ENCODE measurements at places on chromosomes 2 and 18. TPM values are rescaled to one million over a fixed set of nuclear protein-coding genes. Genes with fewer than 3 reads are reported as not detected.
A peak's percentile ranks its signal among the peaks of the same experiment; 100 is the strongest.

- no peak for DNase-seq
These were observed 23.3 kb upstream of the MCM6 start for GRCh38 chr2:135899567-135899966.

DNA sequence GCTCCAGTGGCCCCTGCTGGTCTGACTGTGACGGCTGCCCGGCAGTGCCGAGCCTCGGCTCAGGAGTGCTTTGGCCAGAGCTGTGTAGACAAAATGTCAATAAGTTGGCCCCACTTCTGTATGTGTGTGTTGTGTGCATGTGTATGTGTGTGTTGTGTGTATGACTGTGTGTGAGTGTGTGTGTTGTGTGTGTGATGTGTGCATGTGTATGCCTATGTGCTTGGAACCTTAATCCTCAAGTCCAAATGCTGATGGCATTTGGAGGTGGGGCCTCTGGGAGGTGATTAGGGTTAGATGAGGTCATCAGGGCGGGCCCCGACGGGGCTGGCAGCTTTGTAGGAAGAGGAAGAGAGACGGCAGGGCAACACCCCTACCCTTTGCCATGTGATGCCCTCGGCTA is 269.0 kb downstream of the DCDC2C start:
- DNase-seq, result no peak

DNA sequence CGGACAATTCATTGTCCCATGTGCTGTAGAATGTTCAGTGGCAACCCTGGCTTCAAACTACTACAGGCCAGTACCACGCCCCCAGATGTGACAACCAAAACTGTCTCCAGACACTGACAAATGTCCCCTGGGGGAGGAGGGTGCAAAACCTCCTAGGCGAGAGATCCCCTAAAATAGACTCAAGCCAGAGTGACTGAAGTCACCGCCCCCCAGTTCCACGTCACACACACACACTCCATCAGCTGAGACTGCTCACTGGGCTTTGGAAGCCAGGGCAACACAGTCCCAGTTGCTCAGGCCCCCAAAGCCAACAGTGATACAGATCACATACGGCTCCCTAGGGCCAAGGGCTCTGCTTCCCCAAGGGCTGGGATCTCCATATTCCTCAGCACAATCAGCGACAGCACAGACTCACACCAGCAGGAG is 19.1 kb downstream of the HDAC4 start:
- no peak for DNase-seq

GRCh38 chr2:112591413-112591812 is 7.0 kb downstream of the CHCHD5 start:
- no peak for DNase-seq

GRCh38 chr18:49112031-49112430 is 161.3 kb upstream of the SMAD7 start:
- DNase-seq, result no peak

- no peak for DNase-seq
These were observed 42.5 kb upstream of the ACAA2 start for GRCh38 chr18:49855711-49856415.

DNA sequence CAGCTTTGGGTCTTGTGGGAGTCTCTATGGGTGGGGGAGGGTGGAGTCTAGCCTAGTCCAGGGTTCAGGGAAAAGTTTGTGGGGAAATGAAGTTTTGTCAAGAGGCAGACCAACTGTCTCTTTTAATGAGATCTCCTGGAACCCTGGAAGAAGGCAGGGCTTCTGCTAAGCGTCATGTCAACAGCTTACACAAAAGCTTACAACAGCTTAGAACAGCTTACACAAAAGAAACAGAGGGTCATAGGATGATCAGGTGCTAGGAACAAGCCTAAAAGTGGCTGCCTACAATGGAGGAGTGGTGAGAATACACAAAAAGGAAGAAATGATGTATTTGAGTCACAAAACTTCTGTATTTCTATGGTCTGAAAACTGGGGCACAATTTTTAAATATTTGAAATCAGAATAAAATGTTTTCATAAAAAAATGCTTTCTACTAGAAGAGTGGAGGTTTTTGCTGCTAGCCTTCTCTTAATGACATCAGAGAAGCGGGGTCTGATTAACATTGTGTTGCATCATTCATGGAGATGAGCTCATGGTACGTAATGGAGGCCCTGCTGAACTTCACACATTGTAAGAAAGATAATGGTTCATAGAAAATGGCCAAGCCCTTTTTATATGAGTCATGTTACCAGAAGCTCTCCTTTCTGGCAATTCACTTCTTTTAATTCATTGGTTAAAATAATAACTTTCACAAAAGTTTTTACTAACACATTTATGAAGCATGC is 351.0 kb downstream of the PIK3C3 start:
- no peak for DNase-seq

GRCh38 chr2:119704670-119705120 is 25.7 kb downstream of the TMEM177 start:
- DNase-seq, result no peak

GRCh38 chr2:239956818-239957261 is 68.3 kb downstream of the NDUFA10 start:
- peak; percentile 61 for DNase-seq

- DNase-seq, result no peak
These were observed 3.7 kb downstream of the QPCT start for GRCh38 chr2:37348155-37348554.

GRCh38 chr2:215571689-215572088 is 135.8 kb upstream of the FN1 start:
- no peak for DNase-seq

GRCh38 chr2:96591494-96591893 is 46.6 kb downstream of the KANSL3 start:
- no peak for DNase-seq

GRCh38 chr2:44936715-44937687 is 4.5 kb upstream of the SIX3 start:
- DNase-seq, result peak; percentile 28

DNA sequence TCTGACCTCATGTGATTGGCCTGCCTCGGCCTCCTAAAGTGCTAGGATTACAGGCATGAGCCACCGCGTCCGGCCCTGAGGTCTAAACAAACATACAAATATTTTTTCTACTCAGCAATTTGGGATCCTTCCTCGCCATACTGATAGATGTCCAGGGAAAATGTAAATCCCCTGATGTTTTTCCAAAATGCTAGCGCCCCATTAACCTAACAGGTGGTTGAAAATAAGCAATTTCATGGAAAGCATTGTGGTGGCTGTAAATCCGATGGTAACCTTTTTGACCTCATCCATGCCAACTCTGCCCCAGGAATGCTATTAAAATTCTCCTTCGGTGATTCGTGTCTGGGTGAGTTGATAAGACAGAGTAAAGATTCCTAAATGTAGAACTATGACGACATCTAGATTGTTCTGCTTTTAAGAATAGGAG is 19.3 kb downstream of the GEMIN6 start:
- no peak for DNase-seq

DNA sequence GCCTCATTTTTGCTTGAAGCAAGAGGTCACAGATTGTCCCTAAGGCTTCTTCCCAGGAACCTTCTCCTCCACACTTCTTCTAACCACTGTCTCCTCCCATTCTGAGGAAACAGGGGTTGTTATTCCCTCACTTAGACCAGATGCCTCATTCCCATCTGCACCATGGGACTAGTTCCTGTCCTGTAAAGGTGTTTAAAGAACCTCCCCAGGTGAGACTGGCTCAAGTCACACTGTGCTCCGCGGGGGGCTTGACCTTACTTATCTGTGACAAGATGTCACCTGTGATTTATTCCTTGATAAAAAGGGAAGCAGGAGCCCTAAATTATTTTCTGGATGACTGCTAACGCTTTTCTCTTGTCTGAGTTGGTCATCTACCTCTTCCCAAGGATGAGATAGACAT is 8.2 kb upstream of the CDH2 start:
- no peak for DNase-seq

GRCh38 chr2:42925742-42926433 is 133.5 kb upstream of the HAAO start:
- peak; percentile 64 for DNase-seq

- DNase-seq, result no peak
These were observed 112.3 kb downstream of the PXDN start for GRCh38 chr2:1632002-1632348.

DNA sequence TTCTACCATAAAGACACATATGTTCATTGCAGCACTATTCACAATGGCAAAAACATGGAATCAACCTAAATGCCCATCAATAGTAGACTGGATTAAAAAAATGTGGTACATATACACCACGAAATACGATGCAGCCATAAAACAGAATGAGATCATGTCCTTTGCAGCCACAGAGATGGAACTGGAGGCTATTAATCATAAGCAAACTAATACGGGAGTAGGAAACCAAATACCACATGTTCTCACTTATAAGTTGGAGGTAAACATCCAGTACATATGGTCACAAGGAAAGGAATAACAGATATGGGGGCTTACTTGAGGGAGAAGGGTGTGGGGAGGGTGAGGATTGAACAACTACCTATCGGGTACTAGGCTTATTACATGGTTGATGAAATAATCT is 7.7 kb downstream of the HMSD start:
- DNase-seq, result no peak

DNA sequence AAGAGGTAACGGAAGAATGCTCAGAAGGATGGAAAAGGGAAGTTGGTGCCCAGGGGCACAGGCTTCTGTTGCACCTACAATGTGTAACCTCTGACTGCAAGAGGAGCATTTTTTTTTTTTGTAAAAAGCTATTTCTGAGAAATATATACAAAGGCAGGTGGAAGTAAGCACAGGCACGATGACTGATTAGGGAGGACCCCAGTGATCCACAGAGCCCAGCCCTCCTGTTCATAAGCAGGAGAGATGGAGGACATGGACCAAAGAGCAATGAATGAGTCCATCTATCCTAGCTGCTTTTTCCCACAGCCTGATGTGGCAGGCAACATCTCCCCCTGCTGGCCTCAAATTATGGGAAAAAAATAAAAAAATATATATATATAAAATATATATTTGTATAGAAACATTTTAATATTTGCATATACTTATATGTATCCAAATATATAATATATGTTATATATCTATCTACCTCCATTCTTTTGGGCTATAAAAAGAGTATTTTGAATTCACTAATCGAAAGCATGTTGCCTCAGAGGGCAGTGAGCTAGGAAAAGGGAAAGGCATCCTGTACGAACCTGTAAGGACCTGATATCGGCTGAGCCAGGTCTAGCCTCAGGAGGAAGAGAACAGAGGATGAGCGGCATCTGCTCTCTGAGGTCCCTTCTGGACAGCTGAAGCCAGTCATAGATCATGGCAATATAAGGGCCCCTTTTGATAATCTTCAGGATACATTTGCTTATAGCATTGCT is 166.0 kb upstream of the STK17B start:
- no peak for DNase-seq

- no peak for DNase-seq
These were observed 185.4 kb downstream of the INHBB start for GRCh38 chr2:120531365-120531764.

DNA sequence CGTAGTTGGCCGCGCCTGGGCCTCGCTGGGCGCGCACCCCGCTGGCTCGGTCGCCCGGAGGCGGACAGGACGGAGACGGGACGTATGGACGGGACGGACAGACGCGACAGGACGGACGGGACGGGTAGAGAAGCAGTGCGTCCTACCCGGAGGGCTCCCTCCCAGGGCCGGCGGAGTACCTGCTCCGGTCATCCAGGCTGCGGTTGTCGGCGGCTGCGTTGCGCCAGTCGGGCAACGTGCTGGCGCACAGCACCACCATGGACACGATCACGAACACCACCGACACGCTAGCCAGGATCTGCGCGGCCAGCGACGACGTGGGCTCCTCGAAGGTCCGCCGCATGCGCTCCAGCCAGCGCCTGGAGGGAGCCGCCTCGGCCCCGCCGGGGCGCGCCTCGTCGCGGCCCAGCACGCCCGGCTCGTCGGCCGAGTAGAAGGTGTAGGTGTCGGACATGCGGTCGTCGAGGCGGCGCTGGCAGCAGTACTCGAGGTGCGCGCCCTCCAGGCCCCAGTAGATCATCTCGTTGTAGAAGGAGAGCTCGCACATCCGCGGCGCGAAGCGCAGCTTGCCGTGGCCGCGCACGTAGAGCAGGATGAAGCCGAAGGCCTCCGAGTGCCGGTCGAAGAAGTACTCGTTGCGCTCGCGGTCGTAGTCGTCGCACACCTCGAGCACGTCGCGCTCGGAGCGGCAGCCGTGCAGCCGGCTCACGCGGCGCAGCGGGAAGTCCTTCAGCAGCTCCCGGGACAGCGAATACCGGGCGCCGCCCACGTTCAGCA is 903 bp downstream of the KCNG3 start:
- peak; percentile 18 for DNase-seq

- no peak for DNase-seq
These were observed 257.9 kb downstream of the TMX3 start for GRCh38 chr18:68456985-68457384.

DNA sequence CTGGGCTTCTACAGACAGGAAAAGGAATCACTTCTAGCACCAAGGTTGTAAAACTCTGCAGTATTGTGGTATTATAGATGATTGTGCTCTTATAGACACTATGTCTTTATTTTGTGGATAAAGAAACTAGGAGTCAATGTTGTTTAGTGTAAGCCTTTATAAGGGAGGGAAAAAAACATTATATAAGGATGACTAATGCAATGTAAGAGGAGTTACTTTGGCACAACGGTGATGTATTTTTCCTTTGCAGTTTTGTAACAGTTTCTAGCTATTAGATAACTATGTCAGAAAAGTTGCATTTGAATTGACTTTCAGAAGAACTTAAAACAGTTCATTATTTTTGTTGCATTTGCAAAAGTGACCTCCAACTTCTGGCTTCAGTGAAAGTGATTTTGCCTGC is 545.4 kb downstream of the CCDC85A start:
- DNase-seq, result no peak

- peak; percentile 72 for DNase-seq
These were observed at the start of gene REEP1 for GRCh38 chr2:86337244-86337835. TSS of gene REEP1 (minus strand) at chr2:86337626. CDS start at chr2:86337510, 116 bp downstream.

- DNase-seq, result no peak
These were observed 12.8 kb upstream of the GALNT5 start for GRCh38 chr2:157244691-157245090.

Gene CXCR1
- not detected for polyA plus RNA-seq

Gene ATF2
- polyA plus RNA-seq, result 6.9 TPM

Gene ACOXL
- 0.01 TPM for polyA plus RNA-seq

Gene EPB41L3
- 1.4 TPM for polyA plus RNA-seq

Gene ERMN
- not detected for polyA plus RNA-seq

Gene AGAP1
- 4.2 TPM for polyA plus RNA-seq

Gene PCARE
- 0.03 TPM for polyA plus RNA-seq

Gene SFT2D3
- 2.5 TPM for polyA plus RNA-seq

Gene ATP6V1C2
- polyA plus RNA-seq, result 0.25 TPM

Gene IL1RN
- 0.09 TPM for polyA plus RNA-seq

Data from psoas muscle (tissue), 8 donors.